Large intestine (tissue), 12 donors: ENCODE measurements at places on chromosomes 16 and 17.
A peak's percentile ranks its signal among the peaks of the same experiment; 100 is the strongest.

- no peak for DNase-seq
These were observed 28.7 kb downstream of the KIAA0513 start for GRCh38 chr16:85056211-85056748.

DNA sequence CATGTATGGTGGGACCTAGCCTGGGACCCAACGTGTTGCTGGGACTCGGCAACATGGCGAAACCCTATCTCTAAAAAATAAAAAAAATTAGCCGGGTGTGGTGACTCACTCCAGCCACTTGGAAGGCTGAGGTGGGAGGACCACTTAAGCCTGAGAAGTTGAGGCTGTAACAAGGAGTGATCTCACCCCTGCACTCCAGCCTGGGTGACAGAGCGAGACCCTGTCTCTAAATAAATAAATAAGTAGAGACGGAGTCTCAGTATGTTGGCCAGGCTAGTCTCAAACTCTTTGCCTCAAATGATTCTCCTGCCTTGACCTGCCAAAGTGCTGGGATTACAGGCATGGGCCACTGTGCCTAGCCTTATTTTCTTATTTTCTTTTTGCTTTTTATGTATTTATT lies 10.1 kb upstream of the CNP start:
- DNase-seq = no peak

- DNase-seq = no peak
These were observed 73.3 kb downstream of the N4BP1 start for GRCh38 chr16:48536614-48537200.

DNA sequence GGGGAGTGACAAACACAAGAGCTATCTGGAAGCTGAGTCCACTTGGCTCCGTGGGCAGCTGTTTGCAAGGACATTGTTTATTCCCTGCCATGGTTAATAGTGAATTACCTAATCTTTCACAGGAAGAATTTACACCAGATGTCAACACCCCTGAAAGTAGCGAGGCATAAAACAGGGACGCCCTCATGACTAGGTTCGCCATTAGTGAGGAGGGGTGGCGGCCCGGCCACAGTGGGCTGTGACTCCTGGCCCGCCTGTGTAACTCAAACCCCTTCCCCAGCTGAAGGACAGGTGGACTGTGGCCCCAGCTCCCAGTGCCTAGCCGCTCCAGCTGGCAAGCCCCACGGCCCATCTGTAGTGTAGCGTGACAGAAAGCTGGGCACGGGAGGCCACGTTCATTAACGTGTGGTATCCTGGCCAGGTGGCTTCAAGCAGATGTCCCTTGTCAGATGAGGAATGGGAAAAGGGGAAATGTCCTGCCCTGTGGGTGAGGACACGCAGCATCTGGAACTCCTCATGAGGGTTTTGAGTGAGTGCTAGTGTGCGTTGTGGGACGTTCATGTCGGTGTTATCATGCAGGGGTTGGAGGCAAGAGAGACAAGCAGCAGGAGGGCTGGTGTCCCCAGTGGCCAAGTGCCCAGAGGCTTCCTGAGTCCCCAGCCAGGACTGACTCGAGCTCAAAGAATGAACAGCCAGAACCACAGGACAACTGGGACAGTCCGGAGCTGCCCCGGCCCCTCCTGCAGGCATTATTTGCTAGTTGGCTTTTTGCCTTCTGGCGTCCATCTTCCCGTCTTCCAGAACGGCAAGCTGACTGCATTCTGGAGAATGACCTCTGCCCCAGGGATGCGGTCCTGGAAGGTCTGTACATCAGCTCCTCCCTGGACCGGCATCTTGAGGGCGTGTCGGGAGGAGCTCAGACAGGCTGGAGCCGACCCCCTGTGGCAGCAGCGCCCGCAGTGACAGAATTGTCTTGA lies 19.2 kb downstream of the KDM8 start:
- DNase-seq = no peak

GRCh38 chr17:81842725-81843504 lies 8.1 kb upstream of the PPP1R27 start:
- DNase-seq = no peak

DNA sequence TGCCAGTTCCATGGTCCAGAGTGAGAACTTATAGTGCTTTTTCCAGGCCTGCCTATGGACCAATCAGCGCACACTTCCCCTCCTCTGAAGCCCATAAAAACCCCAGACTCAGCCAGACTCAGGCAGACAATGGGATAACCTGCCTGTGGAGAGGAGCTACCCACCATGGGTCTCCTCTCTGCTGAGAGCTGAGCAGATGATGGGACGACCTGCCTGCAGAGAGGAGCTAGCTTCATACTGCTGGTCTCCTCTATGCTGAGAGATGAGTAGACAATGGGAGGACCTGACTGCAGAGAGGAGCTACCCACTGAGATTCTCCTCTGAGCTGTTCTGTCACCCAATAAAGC lies 144.7 kb downstream of the MYO1D start:
- DNase-seq = no peak

DNA sequence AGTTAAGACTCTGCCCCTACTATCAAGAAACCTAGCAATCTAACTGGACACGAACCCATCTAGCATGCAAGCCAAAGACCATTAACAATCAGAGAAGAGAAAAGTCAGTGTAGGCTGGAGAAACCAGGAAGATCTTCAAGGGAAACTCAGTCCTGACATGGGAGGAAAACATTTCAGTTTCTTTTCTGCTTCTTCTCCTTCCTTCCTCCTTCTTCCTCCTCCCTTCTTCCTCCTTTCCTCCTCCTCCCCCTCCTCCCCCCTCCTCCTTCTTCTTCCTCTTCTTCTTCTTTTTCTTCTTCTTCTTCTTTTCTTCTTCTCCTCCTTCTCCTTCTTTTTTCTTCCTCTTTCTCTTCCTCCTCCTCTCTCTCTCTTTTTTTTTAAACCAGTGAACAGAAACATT lies 29.6 kb upstream of the SHISA9 start:
- no peak for DNase-seq

DNA sequence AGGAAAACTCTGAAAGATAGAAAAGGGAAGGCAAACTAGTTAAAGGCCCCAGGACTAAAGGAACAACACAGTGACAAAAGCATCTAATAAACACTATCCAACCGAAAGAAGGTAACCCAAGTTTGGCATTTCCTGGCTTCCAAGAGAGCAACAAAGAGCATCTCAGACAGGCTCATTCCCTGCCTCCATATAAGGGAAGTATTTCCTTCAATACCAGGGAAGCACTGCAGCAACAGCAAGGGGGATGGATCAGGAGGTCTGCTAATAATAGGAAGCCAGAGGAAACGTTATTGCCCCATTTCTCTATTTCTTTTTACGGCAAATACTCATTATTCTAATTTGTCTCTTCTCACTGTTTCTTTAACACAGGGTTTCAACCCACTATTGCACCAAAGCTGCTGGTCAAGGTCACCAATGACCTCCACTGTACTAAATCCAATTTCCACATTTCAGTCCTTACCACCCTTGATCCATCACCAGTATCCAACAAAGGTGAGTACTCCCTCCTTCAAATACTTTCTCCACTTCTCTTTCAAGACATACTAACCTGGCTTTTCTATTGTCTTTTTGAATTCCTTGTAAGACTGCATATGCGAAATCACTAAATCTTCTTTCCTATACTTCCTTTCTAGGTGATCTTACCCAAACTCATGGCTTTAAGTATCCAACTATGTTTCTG lies 86.1 kb downstream of the KANSL1 start:
- no peak for DNase-seq

DNA sequence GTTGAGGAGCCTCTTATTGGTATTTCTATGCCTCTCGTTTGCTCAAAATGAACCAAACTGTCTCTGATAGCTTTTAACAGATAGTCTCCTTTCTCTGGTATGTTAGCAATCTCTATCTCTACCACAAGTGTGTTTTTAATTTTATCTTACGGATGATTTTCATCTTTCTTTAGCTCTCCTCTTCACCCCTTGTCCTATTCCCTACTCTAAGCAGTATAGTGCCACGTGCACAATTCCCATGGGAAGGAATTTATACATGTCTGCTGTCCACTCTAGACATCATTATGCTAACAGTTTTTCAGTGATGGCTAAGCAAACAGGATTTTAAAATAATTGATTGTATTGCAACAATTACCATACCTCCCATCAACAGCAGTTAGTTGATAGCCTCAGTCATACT lies 177.3 kb downstream of the CYB561 start:
- DNase-seq = no peak

DNA sequence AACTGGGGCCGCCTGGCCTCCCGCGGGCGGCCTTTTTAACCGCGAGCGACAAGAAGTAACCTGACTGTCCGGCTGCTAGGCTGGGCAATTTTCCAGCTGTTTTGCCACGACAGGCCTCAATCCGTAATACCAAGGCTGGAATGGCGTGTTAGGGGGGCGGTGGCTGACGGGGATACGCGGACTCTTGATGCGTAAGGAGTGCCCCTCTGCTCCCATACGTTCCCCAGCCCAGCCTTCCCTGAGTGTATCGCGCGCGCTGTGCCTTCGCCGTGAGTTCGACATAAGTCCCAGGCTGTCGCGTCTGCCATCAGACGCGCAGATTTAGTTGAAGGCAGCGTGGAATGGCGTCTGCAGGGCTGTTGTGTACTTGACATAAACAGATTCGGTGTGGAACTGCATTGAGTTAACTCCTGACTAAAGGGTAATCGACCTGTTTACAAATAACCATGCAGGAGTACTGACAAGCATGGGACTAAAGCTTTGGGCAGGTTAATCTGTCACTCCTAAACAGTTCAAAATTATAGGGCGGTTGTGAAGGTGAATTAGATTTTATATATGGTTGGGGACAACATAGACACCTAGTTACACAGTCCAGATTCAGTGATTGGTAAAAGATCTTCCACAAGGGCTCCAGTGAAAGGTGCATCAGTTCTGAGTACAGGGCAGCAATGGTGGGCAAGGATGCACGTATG lies 16.6 kb upstream of the ERN1 start:
- DNase-seq = peak; percentile 78

DNA sequence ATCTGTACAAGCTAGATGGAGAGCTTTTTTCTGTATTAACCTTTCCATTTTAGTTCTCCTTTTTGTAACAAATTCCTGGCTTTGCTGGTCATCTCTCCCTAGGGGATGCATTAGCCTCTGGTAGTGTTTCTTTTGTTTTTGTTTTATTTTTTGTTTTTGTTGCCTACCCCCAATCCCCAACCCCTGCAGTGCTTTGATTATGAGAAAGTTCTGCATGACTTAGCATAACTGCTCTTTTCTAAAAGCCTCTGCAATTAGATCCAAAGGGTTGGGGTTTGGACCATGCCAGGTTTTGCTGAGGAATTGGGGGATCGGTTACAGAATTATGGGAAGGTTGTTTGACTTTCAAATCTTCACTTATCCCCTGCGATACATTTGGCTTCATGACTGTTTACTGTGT lies 98.2 kb downstream of the ADAMTS18 start:
- no peak for DNase-seq

GRCh38 chr16:75624921-75625334 lies 1.8 kb upstream of the ADAT1 start:
- peak; percentile 47 for DNase-seq

GRCh38 chr16:2952679-2953078 lies 11.4 kb upstream of the KREMEN2 start:
- no peak for DNase-seq

GRCh38 chr16:25925421-25925820 lies 233.7 kb downstream of the HS3ST4 start:
- no peak for DNase-seq

DNA sequence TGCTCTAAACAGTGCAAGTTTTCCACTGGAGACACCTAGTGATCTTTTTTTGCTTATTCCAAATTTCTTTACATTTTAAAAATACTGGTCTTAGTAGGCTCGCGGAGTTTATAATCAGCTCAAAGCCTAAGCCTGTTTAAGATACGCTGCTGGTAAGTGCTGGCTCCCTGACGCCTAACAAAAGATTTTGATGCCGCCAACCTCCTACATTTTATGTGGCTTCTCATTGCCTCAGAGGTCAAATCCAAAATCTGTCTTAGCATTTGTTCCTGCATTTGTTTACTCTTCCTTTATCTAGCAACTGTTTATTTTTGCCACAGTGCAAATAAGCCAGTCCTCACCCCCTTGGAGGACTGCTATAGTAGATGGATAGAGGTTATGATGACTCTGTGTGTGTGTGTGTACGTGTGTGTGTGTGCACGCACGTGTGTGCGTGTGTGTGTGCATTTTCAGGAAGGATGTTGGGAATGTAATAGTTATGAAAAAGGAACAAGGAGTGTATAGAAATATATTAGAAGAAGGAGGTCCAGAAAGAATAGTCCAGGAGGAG lies 24.8 kb downstream of the HS3ST3B1 start:
- DNase-seq = no peak

DNA sequence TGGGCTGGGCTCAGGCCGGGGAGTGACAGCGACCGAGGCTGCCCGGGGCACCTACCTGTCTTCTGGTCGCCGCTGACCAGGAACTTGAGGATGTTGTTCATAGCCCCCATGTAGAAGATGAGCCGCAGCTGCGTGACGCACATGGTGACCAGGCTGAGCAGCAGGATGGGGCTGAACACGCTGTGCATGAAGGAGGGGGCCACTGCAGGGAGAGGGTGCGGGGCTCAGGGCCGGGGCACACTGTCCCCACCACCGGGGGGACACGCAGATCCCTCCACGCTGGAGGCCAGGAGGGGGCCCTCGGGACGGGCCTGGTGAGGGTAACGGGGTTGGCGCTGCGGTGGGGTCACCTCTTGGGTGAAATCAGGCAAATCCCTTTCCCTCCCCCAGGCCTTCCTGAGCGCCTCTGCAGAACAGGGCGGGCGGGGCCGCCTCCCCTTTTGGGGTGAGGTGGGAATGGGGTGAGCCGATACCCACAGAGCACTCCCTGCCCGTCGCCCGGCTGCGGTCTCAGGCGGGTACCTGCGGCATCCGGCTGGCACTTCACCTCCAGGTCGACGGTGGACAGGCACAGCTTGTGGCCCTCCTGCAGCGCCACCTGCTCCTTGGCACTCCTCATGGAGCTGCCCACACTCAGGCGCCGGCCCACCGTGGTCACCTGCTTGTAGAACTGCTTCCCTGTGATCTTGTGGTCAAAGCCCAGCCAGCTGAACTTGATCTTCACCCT lies 28.3 kb upstream of the PITPNA start:
- no peak for DNase-seq

DNA sequence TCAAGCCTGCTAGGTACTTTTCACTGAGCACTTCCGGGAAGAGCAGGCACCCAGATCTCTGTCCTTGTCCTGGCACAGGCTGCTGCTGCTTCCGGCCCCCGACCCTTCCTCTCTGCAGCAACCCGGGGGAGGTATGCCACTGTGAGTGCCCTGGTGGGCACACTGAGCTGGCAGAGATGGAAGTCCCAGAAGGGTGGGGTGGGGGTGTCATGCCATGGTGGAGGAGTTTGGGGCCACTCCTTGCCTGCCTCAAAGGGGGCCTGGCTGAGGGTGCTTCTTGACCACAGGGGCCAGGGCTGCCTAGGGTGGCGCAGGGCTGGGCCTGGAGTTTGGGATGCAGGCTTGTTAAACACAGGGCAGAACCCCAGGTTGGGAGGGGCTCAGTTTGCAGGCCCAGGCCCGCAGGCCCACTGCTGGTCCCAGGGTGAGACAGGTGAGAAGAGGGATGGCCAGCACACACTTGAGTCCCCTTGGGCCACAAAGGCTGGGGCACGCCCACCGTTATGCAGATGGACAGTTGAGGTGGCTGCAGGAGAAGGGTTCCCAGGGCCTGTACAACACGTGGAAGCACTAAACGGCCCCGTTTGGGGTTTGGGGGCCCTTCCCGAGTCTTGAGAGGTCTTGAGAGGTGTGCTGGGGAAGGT lies 8.7 kb downstream of the TMEM235 start:
- no peak for DNase-seq
